ENCODE measurements at places on chromosomes 1 and 21.

- DNase-seq, result no peak
Observed at GRCh38 chr1:32749771-32750170, 47.2 kb upstream of the SYNC start.

DNA sequence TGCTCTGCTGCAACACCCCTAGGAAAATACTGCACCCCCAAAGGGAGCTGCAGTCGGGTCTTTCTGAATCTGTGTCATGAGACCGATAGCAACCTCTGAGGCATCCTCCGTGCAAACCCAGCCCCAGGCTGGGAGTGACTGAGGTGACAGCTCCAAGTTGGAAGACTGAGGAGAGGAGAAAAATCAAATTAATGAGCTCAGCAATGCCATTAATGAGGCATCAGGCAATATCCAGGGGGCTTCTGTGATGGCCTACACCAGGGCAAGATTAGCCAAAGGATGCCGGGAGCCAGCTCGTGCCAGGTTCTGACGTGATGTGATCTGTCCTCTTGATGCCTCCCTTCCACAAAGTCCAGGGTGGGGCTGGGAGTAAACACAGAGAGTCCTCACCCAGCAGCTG is 30.8 kb upstream of the PSMB2 start:
- no peak for DNase-seq

- peak; percentile 9 for DNase-seq
Observed at GRCh38 chr1:28926629-28927265, 12.4 kb downstream of the EPB41 start.

GRCh38 chr1:232764458-232765251 is 40.6 kb upstream of the MAP10 start:
- no peak for DNase-seq

GRCh38 chr1:64197076-64197475 is 6.3 kb upstream of the UBE2U start:
- DNase-seq, result no peak

GRCh38 chr1:225815526-225816178 is 5.7 kb downstream of the EPHX1 start:
- no peak for DNase-seq

- DNase-seq, result peak; percentile 1
Observed at GRCh38 chr1:237383791-237384190, 341.8 kb downstream of the RYR2 start.

DNA sequence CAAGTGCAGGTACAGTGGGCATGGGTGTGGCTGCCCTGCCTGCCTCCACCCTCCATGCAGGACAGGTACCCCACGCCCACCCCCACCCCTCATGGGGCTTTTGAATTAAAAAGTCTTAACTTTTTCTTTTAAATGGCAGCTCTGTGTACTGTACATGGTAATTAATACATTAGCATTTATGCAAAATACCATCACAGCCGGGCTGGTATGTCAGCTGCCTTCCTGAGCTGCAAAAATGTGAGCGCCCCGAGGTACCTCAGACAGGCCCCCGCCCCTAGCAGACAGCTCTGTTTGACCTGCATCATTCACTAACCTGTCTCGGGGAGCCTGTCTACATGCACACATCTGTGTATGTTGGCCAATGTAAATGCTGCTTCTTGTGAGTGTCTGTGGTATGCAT is 42.2 kb upstream of the POU3F1 start:
- DNase-seq, result no peak

GRCh38 chr1:27220096-27220495 is 14.3 kb upstream of the WDTC1 start:
- no peak for DNase-seq

DNA sequence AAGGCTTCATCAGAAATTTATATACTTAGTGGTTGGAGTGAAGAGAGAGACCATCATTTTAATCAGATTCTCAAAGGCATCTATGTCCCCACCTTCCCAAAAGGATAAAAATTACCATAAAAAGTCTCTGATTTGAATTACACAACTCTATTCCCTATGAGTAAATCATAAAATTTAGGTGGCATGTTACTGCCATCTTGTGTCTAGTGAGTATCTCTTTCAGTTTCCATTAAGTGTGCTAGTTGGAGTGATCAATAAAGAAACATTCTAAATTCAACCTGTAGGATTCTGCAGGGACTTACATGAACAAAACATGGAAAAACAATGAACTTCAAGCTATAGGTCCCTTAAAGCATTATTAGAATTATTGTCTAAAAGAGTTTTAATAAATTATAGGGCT is 655.4 kb downstream of the LTN1 start:
- DNase-seq, result peak; percentile 73

- DNase-seq, result no peak
Observed at GRCh38 chr1:11991969-11992676, 11.9 kb downstream of the MFN2 start.

- no peak for DNase-seq
Observed at GRCh38 chr1:18126616-18127015, 19.0 kb downstream of the IGSF21 start.

DNA sequence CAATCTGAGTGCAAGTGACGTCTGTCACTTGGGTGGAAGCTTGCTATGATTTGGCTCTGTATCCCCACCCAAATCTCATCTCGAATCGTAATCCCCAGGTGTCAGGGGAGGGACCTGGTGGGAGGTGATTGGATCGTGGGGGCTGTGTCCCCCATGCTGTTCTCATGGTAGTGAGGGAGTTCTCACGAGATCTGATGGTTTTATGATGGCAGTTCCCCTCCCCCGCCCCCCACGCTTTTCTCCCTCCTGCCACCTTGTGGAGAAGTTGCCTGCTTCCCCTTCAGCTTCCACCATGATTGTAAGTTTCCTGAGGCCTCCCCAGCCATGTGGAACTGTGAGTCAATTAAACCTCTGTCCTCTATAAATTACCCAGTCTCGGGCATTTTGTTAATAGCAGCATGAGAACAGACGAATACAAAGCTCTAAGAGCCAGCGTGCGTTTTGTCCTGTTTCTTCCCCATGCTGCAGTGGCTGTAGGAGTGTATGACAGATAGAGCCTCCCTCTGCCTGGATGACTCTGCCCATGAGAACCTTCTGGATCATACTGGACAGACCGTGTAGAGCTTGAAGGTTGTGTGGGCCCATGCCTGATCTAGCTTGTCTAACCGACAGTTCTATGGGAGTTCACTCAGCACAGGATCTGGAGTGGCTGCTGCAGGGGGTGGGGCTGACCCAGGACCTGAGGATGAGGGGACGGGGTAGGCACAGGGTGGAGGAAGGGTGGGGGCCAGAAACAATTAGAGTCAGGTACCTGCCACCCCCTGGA is 139.7 kb upstream of the ERRFI1 start:
- peak; percentile 27 for DNase-seq

DNA sequence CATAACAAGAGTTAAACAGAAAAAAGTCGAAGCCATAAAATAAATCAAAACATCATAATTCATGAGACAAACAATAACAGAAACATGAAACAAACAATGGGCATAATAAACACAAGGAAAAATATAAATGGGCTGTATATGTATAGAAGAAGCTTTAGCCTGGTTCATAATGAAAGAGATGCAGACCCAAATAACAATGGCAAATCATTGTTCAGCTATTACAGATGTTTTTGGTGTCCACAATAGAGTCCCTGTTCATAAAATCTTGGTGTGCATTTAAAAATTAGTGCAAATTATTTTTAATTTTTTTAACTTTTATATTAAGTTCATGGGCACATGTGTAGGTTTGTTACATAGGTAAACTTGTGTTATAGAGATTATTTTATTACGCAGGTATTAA is 1185.9 kb upstream of the B3GALT2 start:
- DNase-seq, result no peak

GRCh38 chr21:28827422-28827821 is 165.3 kb downstream of the LTN1 start:
- DNase-seq, result no peak

DNA sequence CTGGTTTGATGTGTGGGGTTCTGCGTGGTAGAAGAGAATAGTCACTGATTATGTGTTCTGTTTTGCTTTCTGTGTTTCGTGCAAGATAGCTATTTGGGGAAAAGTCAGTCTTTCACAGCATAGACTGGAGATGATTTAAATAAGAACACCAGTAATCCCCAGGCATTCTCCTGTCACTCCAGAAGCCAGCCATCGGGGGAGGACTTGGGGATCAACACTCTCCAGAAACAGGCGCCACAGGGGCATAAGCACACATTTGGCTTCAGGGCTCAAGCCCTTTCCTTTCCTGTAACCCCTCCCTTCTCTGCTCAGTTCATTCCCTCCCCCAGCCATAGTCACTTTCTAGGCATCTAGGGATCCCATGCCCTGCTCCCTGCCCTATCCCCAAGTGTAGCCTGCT is 97.3 kb upstream of the BEND5 start:
- peak; percentile 6 for DNase-seq

DNA sequence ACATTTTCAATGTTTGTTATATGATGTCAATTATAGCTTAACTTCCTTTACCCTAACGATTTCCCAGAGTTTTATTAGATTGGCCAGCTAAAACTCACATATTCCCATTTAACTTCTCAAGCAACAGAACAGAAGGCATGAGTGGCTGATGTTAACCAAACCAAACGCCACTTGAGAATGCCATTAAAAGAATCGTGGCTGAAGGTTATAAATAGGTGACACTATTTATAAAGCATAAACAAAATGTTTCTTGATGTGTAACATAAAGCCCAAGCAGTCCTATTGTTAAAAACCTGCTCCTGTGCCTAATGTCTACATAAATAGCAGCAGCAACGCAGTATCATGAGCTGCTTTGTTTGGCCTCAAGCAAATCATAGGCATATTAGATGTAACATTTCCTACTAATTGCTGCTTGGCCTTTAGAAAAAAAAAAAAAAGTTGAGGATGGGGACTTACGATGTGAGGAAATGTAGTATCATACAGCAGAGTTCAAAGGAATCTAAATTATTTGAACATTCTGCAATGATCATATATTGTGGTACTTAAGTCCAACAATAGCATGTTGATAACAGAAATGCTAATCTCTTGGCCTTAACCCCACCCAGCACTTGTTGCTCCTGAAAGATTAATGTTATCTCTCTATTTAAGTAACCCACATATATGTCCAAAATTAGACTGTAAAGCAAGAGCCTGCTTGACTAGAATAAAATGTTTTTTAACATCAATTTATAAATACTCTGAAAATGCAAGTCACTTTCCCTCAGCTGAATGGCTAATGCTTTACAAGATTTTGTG is 106.0 kb downstream of the ESRRG start:
- DNase-seq, result no peak

GRCh38 chr1:39205781-39206464 is 1.4 kb downstream of the MACF1 start:
- no peak for DNase-seq

GRCh38 chr1:8941906-8942305 is 3.8 kb upstream of the CA6 start:
- peak; percentile 68 for DNase-seq

- DNase-seq, result no peak
Observed at GRCh38 chr1:99176753-99177152, 87.5 kb upstream of the PLPPR4 start.

DNA sequence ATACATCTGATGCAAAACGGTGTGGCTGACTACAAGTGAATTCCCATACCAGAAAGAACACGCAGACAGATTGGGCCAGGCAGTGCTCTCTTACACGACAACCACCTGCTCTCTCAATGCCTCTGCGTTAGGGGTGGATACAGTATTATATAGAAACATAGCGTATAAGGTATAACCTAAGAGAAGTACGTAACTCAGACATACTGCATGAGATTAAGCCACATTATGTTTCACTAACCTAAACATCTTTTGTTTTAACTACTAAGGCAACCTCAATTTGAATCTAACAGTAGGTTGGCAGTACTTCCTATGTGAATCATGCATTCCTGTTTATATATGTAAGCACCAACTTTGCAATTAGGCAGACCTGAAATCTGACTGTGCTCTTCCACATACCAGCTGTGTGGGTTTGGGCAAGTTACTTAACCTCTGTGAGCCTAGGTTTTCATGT is 58.1 kb upstream of the COA6 start:
- peak; percentile 79 for DNase-seq

GRCh38 chr1:234270581-234271242 is 102.5 kb upstream of the COA6 start:
- DNase-seq, result peak; percentile 75

- DNase-seq, result no peak
Observed at GRCh38 chr1:203631946-203632345, 5.3 kb downstream of the ATP2B4 start.

DNA sequence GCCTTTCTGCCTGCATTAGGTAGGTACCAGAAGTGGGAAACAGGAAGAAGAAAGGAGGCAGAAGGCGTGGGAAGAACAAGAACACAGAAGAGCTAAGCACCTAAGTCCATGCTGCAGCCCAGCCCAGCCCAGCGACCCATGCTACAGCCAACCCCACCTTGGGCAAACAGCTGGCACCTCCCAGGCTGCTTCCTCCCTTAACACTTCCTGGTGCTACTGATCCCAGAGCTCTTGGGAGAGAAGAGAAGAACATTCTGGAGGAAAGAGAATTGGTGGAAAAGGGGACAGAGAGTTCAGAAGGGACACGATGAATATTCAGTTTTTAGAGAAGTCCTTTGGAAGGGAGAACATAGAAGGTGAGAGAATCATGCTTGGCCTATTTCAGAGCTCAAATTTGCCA is 28.5 kb downstream of the PLEKHA6 start:
- no peak for DNase-seq

DNA sequence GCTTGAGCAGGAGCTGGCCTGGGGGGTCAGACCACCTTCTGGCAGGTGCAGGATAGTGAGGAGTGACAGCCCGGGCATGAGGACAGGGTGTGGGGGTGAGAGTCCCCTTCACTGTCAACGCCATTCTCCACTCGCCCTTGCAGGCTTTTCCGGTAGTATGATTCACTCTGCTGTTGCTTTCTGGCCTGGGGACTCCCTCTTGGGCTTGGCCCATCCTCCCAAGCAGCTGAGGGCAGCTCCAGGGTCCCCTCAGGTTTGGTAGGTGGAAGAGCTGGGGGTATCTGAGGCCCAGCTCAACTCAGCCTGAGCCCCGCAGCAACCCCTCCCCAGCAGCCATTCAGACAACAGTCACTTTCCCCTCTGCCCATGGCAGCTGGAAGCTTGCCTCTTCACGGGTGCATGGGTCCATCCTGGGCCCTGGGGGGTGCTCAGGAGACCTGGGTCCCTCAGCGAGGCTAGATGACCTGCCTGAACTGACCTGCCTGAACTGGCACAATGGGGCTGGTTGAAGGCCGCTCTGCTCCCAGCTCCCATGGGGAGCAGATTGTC is 1.3 kb downstream of the CLDN19 start:
- no peak for DNase-seq

GRCh38 chr1:203592156-203592555 is 34.5 kb upstream of the ATP2B4 start:
- DNase-seq, result no peak

GRCh38 chr1:154813300-154813816 is 56.7 kb downstream of the KCNN3 start:
- DNase-seq, result peak; percentile 65

DNA sequence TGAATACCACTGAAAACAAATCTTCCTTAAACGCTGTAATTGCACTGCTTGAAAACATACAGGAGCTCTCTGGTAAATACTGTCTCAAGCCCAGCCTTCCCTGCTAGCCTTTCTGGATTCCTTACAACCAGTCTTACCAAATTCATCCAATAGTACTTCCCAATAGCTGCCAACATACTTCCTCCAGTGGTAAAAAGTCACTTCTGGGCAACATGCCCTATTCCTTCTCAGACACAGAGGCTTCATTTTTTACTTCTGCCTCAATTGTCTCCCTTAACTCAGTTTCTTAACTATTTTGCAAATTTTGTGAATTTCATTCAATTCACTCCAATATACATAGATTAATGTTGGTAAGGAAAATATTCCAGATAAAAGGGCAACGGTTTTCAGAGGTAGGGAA is 166.3 kb downstream of the TBX15 start:
- no peak for DNase-seq

GRCh38 chr21:43684424-43684823 is 25.1 kb downstream of the RRP1B start:
- DNase-seq, result no peak

- DNase-seq, result no peak
Observed at GRCh38 chr1:108936170-108936569, 27.1 kb downstream of the CLCC1 start.

Data from EH (cell line).